HuH-7.5 (cell line): ENCODE measurements at places on chromosomes 13 and 19.

DNA sequence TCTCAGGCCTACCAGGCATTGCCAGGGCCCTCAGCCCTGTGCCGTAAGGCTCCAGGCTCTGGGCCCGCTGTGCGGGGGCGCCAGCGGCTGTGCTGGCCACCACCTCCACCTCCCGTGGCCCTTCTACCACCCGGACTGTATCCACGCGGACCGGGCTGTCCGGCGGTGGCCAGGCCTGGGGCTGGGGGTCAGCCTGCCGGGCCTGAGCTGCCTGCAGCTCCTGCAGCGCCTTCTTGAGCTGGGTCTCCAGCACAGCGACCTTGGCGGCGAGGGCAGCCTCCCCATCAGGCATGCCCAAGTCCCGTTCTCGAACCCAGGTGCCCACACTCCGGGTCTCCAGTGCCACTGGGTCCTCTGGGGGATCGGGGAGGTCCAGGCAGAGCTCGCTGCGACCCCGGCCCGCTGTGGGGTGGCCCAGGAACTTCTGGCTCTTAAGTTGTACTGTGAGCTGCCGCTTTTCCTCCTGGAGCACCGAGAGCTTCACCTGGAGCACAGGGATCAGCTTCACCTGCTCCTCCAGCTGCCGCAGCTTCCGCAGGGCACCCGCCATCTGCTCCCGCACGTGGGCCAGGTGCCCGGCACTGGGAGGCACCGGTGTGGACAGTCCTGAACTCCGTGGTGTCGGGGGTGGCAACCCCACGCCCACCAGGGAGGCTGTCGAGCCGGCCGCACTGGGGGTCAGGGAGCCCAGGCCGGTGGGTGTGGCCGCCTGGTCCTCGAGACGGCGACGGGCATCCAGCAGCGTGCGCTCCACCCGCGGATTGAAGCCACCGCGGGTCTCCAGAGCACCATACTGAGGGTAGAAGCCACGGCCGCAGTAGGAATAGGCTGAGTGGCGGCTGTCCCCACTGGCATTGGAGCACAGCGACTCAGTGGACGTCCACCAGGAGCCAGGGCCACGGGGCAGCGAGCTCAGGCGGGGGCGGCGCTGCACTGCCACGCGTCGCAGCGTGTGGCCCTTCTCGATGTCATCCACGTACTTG lies 4.1 kb downstream of the KANK2 start:
- DNase-seq, result no peak

GRCh38 chr13:99932912-99933311 lies 38.7 kb downstream of the ZIC5 start:
- no peak for DNase-seq

DNA sequence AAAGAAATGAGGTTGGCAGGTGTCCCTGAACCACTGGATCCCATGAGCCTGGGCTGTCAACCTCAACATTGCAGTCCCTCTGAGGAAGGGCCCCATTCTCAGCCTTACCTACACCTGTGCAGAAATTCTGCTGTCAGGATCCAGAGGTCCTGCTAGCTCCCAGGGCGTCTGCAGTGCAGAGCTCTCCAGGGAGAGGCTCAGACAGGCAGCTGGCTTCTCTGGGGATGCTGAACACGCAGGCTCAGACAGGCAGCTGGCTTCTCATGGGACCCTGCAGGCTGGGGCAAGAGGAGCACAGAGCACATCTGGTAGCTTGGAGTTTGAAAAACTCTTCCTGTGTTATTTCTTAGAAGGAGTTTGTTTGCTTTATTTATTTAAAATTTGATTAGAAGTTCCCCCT lies 50.9 kb downstream of the TMEM255B start:
- DNase-seq, result no peak

GRCh38 chr19:54335979-54336892 lies 2.7 kb downstream of the LILRA4 start:
- no peak for DNase-seq

DNA sequence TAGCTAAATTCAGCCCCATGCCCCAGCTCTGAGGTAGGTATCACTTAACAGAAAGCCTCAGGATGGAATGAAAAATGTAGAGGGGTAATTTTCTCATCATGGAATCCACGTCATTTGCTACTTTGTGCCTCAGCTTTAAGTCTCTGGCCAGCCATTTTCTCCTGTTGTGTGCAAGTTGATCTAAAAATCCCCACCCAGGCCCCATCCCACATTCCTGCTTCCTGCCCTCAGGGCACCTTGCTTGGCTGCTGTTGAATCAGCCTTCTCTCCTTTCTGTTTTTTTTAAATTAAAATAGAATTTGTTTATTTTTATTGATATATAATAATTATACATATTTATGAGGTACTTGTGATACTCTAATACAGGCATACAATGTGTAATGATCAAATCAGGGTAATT lies 179.9 kb upstream of the TSHZ3 start:
- DNase-seq, result no peak

DNA sequence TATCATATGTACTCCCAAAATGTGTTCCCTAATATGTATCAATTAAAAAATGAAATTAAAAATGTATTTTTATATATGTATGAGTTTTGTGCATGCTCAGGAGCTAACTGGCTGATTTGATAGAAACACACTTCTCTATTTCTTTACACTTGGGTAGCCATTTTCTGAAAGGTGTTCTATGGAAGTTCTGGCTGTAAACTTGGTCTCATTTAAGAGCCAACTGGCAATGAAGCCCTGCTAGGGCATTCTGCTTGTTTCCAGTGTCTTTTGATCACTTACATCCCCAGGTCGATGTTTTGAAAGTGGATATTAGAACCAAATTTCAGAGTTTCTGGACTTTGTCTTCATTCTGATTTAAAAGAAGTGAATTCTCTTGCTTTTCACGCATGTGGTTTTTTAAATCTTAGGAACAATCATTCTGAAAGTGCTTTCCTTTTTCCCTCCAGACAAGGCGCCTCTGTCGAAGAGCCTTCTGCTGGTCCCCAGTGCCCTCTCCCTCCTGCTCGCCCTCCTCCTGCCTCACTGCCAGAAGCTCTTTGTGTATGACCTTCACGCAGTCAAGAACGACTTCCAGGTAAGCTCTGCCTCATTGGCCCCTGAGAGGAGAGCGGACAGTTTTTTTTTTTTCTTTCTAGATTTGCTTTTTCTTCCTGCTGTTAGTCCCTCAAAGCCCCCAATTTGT lies 20.1 kb downstream of the GPR18 start:
- no peak for DNase-seq

DNA sequence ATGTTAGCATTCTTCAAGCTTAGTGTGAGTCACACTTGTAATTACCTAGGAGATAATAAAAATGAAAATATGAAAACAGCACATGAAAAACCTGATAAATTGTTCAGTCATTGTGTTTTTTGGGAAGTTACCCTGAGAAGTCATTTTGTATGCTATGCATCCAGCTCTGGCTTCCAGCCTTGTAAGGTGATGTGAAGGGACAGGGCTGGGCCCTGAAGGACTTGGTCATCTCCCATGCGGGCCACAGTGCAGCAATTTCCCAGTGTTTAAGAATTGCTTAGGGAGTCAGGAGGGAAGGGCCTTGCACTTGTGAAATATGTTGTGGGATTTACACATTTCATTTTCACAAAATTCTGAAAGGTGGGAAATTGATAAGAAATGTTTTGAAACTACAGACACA lies 41.3 kb downstream of the ARHGEF7 start:
- DNase-seq, result no peak

- no peak for DNase-seq
Observed at GRCh38 chr13:46481166-46481565, 71.8 kb upstream of the LRCH1 start.

DNA sequence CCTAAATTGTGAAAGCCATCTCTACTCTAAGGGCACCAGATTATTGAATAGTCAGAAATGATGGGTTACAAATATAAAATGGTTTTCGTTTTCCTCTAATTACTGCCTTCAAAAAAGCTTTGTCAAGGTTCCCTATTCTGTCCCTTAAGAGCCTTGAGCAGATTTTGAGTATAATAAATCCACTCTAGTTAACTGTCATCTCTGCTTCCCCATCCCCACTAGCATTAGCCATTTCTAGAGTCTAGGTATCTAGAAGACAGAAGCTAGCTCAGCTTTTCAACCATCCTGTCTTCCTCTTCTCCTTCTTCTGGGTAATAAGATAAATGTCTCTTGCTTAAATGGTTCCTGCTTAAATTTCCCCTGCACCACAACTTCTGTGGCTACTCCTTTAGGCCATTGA lies 290.4 kb downstream of the DACH1 start:
- no peak for DNase-seq

DNA sequence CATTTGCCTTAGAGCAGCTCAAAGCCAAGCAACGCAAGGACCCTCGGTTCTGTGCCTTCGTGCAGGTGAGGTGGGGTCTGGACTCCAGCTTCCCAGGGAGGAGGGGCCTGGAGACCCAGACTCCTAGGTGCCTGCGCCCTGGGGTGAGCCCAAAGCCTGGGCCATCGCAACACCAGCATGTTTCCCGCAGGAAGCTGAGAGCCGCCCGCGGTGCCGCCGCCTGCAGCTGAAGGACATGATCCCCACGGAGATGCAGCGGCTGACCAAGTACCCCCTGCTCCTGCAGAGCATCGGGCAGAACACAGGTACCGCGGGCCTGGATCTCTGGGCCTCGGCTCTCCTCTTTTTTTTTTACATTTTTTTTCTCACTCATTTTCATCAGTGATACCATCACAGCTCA lies 19.6 kb downstream of the ARHGEF1 start:
- no peak for DNase-seq

DNA sequence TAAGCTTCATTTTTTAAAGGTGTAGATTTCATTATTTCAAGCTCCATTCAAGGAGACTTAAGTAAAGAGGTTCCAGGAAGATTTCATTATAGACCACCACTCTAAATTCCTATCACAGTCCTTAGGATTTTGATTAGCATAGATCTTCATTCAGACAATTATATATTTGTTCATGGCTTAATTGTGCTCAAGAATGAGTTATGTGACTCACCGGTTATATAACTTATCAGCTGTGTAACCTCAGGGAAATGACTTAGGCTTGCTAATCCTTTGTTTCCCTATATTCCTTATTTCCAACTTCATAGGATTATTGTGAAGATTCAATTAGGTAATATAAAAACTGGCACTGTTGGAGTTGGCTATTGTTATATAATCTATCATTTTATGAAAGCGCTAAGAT lies 632.8 kb upstream of the SPRY2 start:
- no peak for DNase-seq

DNA sequence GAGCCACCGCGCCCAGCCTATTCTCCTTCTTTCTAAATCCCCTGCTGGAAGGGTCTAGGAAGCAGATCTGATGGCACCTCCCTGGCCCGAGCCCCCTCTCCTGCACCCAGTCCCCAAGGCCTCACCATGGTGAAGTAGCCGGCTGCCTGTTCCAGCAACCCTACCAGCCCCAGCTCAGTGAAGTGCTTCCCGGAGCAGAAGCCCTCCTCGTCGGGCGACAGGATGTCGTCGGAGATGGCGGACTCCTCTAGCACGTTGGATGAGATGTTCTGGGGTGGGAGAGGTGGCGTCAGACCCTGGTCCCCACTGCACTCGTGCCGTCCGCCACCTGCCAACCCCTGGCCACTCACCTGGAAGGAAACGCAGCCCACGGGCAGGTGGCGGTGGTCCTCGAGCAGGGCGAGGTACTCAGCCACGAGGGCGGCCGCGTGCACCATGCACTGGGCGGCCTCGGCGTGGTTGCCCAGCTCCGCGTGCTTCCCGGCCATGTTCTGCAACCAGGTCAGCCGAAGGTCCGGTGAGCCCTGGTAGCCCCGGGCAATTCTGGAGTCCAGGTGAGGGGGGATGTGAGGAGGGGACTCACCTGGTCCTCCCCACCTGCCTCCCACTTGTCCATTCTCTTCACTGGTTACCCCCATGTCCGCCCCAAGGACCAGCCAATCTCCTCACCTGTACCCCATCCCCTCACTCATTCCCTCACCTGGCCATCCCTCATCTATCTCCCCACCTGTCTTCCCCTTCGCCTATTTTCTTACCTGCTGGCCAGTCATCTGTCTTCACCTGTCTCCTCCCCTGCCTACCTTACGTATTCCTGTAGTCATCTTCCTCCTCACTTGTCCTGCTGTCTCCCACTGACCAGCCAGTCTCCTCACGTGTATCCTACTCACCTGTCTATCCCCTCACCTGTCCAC lies 11.5 kb upstream of the KANK2 start:
- DNase-seq, result no peak

- no peak for DNase-seq
Observed at GRCh38 chr13:100668408-100668807, 6.2 kb downstream of the TMTC4 start.

- no peak for DNase-seq
Observed at GRCh38 chr13:75318138-75318833, 163.7 kb downstream of the TBC1D4 start.
